ENCODE measurements at places on chromosomes 2 and 18.

- DNase-seq = no peak
Measured at GRCh38 chr18:77069482-77069881, 63.1 kb downstream of the MBP start.

DNA sequence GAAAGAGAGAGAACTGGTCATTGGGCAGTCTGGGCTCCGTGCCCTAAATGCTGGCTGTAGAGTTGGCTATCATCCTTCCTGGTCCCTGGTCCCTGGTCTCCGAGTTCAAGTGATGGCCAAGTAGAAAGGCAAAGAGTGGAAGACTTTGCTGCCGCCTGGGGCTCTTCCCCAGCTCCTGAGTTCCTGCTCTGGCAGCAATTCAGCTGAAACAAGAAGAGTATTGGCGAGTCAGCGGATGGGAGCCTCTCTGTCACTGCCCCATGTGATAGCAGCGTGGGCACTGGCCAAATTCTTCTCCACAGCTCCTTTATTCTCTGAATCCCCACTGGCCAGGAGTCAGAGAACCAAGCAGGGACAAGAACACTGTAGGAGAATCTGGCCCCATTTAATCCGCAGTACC is 351.0 kb upstream of the POU3F3 start:
- no peak for DNase-seq

DNA sequence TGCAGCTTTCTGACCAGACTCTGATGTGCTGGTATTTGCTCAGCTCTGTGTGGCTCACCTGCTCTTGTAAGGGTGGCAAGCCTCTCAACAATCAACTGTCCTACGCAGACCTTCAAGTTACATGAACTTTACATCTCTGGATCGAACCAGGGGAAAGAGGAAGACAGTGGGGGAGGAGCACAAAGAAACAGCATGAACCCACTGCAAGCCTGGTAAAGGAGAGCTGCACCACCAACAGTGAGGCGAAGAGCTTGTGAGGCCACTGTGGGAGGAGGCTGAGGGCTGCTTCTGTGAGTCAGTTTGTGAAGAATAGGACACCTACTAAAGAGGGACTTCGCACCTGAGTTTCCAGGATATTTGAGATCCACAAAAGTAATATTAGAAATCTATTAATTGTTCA is 18.8 kb upstream of the FAM110C start:
- DNase-seq = no peak

GRCh38 chr2:25726522-25726921 is 53.1 kb upstream of the DTNB start:
- DNase-seq = no peak

DNA sequence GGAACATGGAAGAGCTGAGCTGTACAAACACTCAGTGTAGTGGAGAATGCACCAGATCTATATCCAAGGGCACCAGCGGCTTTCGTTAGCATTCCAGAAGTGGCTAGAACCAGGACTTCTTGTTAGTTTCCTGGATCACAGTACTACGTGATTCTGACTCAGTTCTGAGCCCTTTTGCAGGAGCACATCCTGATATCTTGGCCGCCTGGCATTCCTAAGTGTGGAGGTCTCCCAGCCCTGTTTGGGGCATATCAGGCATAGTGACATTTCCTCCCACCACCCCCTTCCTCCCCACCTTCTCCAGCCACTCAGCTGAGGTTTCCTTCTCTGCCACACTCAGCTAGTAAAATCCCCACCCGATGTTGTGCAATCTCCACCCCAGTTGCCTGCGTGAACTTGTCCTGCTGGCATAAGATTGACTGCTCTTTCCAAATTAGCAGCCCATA is 63.4 kb downstream of the BMP10 start:
- DNase-seq = no peak

DNA sequence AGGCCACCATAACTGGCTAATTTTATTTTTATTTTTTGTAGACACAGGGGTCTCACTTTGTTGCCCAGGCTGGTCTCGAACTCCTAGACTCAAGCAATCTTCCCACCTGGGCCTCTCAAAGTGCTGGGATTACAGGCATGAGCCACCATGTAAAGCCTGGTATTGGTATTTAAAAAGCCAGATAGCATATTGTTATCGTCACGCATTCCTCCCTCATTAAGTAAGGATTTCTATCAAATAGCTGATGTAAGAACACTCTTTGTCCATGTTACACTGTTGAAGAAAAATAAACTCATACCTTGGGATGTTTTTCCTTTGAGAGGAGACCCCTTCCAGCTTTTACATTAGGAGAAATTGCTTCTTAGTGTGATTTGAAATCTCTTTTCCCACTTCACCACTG is 39.2 kb upstream of the DARS1 start:
- no peak for DNase-seq

- no peak for DNase-seq
Measured at GRCh38 chr2:47513981-47514520, 111.1 kb downstream of the MSH2 start.

DNA sequence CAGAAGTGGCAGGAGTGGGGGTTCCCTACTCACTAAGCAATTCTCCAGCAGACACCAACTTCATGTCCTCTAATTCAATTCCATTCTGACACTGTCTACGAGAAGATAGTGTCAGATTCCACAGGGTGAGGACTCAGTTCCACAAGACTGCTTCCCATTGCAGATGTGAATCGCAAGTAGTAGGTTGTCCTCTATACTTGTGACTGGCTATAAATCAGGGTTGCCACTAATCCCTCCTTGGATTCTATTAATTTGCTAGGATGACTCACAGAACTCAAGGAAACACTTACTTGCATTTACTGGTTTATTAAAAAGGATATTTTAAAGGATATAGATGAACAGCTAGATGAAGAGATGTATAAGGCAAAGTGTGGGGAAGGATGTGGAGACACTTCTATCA is 184.1 kb upstream of the ACVR2A start:
- DNase-seq = no peak

GRCh38 chr18:9287036-9287435 is 47.5 kb upstream of the TWSG1 start:
- DNase-seq = no peak

DNA sequence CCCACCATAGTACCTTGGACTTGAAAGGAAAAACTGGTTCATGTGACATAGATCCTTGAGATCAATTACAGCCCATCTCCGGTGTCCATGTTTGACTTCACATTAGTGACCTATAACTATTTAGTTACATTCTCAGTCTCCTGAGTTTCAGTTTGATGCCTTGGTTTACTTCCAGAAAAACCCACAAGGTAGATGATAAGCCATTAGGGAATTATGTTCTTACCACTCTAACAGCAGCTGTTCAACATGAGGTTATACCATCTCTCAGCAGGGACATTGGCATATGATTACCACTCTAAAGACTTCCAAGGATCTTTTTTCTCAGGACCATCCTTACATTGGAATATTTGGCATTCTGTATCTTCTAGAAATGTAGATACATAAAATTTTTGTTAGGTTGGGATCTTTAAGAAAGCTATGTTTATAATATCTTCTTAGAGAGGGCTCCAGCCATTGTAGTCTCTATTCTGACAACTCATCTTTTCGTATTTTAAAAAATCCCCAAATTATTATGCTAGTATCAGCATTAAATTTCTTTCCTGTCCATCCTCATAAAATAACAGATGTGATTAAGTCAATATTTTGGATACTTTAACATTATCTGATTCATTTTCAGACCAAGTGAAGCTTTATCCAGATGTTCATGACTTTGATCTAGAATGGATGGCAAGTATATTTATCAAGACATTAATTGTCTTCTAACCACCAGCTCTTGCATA is 258.9 kb downstream of the RDH14 start:
- DNase-seq = no peak

- DNase-seq = no peak
Measured at GRCh38 chr2:84940088-84940470, 30.9 kb upstream of the KCMF1 start.

DNA sequence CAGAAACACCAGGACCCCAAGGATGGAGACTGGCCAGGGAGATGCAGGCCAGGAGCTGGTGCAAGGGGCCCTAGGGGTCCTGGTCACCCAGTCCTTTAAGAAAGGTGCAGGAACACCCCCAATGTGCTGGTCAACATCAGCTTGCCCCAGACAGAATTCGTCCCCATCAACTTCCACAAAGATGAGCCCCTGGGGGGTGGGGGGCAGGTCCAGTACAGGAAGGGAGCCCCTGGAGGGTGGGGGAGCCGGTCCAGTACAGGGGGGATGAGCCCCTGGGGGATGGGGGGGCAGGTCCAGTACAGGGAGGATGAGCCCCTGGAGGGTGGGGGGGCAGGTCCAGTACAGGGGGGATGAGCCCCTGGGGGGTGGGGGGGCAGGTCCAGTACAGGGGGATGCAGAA is 160.7 kb upstream of the SALL3 start:
- DNase-seq = no peak
